Activated CD8-positive, alpha-beta memory T cell treated with anti-CD3 and anti-CD28 coated beads, Interleukin-2, amount 50 U/mL, for 4 hours (primary cell): ENCODE measurements at places on chromosomes 2 and 18.

- no peak for DNase-seq
These were observed 24.4 kb downstream of the TFCP2L1 start for GRCh38 chr2:121260370-121261154.

GRCh38 chr2:118834440-118834810 lies 13.0 kb downstream of the EN1 start:
- no peak for DNase-seq

GRCh38 chr2:155690785-155691184 lies 641.7 kb downstream of the NR4A2 start:
- no peak for DNase-seq

GRCh38 chr2:9779596-9780264 lies 63.5 kb upstream of the TAF1B start:
- DNase-seq, result peak; percentile 26

DNA sequence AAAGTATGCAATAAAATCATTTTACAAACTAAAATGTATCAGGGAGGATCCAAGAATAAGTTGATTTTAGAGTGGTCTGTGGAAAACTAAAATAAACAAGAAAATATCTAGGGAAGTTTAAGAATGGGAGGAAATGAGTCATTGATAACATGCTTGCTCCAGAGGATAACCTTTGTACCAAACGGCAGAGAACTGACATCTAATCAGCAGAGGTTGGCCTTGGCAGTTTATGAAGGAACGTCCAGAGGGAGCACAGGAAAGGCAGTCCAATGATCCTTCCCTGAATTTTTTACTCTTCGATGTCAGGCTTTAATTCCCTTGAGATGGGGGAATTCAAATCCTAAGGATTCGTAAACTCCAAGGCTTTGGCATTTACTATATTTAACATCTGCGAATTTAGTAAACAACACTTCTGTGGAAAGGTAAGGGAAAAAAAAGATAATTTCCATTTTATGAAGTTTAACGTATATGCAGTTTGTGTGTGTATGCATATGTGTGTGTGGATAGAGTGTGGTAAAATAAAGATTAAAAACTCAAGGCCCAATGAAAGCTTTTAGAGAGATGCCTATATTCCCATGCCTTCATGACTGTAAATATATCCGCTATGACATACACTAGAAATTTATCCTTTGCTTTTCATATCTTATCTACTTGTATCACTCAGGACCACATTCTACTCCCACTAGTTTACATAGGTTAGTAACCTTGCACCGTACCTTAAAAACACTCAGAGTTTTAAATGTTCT lies 8.7 kb upstream of the INPP1 start:
- DNase-seq, result no peak
